ENCODE measurements at places on chromosomes 16 and 17.

GRCh38 chr17:2797637-2798036 is 1.4 kb downstream of the RAP1GAP2 start:
- no peak for DNase-seq

- no peak for DNase-seq
Measured at GRCh38 chr16:9185381-9185780, 93.9 kb downstream of the HAPSTR1 start.

- no peak for DNase-seq
Measured at GRCh38 chr17:74439691-74440567, 8.0 kb downstream of the GPRC5C start.

- DNase-seq: peak; percentile 11
Measured at GRCh38 chr17:74960570-74961342, 11.8 kb downstream of the HID1 start.

GRCh38 chr16:78246559-78246958 is 147.1 kb downstream of the WWOX start:
- DNase-seq: no peak

DNA sequence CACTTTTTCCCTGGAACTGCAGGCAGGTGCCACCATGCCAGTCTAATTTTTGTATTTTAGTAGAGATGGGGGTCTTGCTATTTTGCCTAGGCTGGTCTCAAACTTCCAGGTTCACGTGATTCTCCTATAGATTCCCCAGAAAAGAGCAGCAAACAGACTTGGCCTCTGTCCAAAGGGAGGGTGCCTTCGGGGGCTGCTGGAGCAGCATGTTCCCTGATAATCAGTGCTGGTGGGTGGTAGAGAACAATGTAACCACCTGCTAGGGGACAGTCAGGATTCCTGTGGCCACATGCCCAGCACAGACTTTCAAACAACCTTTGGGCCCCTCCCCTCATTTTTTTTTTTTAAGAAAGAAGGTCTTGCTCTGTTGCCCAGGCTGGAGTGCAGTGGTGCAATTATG is 14.2 kb upstream of the CCNF start:
- DNase-seq: no peak

DNA sequence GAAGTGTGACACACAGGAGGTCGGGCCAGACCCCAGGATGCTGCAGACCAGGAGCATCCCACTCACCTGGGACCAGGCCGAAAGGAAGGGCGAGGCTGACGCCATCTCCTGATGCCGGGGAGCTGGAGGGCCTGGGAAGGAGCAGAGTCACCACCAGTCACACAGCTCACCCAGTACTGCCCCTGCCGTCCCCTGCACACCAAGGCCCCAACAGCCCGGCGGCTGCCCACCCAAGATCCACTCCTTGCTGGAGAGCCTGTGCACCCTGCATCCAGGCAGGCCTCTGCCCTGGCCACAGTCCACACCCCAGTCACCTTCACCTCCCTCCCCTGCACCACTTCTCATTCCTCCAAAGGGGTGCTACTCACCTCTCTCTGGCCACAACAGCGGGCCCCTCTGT is 4.8 kb downstream of the ZNF500 start:
- no peak for DNase-seq

- DNase-seq: peak; percentile 43
Measured at GRCh38 chr17:11996722-11997146, 541 bp downstream of the ZNF18 start.

DNA sequence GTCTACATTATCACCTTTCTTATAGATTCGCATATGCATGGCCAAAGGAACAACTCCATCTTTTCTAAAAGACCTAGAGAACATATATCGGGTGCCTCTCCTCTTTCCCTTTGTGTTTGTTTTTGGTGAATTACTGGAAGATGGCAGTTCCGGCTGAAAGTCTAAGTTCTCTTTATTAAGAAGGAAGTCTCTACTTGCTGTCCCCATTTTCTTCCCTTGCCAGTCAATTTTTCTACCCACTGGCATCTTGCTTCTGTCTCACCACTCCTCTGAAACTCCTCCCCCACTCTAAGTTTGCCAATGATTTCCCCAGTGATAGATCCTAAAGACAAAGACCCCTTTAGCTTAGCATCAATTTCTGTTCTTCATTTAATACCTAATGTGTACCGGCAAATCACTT is 93.9 kb upstream of the CORO6 start:
- DNase-seq: no peak

DNA sequence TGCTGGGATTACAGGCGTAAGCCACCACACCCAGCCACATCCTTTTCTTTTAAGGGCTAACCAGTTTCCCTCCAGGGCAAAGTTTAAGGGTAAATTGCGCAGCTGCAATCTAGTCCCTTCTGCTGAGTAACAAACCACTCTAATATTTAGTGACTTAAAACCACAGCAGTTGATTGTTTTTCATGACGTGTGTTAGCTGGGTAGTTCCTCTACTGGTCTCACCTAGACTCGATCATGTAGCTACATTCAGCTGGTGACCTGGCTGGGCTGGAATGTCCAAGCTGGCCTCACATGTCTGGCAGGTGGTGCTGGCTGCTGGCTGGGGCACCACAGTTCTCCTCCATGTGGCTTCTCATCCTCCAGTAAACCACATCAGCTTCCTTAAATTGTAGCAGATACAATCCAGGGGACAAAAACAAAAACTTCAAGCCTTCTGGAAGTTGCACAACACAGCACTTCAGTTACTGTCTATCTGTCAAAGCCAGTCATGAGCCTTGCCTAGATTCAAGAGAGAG is 75.5 kb downstream of the GPRC5B start:
- DNase-seq: peak; percentile 18

DNA sequence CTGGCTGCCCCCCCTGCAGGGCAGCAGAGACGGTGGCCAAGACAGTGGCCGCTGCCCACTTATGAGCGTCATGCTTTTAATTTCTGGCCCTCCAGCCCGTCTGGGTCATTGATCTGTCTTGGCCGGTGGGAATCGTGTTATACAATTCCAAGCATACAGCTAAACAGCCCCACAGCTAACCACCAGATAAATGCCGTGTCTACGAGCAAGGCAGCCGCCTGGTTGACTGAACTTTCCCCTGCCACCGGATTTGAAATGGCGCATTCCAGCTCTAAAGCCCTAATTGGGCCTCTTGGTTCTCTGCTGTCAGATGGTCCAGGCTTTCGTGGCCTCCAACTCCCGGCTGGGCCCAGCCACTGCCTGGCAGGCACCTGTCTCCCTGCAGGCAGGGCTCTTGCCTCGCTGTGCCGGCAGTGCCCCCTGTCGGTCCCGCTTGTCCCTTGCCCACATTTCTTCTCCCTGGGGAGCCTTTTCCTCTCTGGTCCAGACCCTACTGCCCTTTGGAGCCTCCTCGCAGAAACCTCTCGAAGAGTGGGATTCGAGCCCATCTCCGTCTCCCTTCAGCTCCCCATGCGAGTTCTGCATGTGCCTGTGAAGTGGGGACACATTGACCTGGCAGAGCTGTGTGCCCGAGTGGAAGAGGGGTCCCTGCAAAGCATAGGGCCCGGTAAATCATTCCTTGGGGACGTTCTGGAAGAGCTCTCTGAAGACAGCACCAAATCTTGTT is 1.8 kb upstream of the RBFOX3 start:
- peak; percentile 5 for DNase-seq

GRCh38 chr17:38875477-38876075 is 5.7 kb downstream of the LASP1 start:
- no peak for DNase-seq

DNA sequence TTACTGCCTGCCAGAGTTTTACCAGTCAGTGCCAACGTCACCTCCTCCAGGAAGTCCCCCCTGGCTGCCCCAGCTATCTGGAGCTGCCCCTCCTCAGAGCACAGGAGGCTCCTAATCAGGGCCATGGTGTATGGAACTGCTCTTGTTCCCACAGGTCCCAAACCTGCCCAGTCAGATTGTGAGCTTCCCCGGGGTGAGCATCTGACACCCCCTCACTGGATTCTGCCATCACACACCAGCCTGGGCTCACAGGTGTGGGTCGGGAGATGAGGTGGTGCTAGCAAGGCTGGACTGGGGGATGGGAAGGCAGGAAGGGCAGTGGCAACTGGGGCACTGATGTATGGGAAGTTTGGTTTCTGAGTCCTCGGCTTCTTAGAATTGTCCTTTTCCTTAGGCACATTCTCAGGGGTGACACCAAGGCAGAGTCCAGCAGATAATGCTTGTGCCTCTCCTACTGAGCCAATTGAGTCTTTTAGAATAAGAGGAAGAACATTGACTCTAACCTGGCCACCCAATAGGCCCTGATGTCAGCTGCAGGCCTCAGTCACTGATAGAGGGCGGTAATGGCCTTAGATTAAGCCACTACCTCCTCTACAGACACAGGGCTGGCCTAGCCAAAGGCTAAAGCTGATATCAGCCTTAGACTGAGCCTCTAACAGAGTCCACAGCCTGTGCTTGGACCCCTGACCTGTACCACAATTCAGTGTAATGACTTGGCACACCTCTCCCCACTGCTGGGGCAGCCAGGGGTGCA is 107.9 kb downstream of the WSCD1 start:
- DNase-seq: no peak

All from AG10803 (cell line).